Fibroblast of villous mesenchyme (primary cell): ENCODE measurements at places on chromosomes 5 and 9.

DNA sequence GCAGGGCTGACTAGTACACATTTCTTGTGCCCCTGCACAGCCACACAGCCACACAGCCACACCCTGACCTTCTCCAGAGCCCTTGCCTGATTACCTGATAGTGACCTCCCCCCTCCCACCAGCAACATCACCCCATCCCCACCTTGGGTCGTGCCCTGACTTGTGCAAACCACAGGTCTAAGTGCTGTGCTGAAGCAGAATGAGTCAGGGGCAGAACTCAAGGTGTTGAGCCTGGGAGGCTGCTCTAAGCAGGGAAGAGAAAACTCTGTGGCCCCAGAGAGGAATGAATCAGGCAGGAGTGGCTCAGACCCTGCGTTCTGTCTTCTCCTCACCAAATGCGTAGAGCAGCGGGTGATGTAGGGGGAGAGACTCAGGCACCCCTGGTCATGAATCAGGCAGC is 24.3 kb upstream of the FAT2 start:
- no peak for DNase-seq

- DNase-seq = no peak
Measured at GRCh38 chr5:159855476-159856191, 60.6 kb upstream of the ADRA1B start.

DNA sequence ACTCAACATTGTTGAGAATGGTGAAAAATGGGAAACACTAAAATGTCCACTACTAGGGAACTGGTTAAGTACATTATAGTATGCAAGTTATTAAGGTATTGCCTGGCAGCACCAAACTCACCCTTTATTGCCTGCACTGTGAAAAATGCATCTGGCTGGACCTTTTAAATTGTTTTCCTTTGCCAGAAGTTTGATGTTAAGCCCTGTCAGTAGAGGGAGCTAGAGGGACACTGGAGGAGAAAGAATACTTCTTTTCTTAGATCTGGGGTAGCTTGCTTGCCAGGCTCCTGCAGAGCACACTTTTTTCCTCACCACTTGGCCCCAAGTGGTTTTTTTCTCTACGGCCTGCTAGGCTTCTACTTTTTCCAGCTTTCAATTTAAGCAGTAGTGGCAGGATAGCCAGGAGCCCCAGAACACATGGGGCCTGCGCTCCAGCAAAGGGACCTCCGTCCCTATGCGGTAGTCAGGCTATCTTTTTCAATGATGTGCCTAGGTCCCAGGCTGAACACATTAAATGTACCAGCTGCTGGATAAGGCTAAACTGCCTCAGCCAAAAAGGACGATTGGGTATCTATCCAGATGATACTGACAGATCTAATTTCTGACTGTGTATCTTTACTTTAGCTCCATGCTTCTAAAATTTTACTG is 8.0 kb upstream of the HABP4 start:
- peak; percentile 33 for DNase-seq

DNA sequence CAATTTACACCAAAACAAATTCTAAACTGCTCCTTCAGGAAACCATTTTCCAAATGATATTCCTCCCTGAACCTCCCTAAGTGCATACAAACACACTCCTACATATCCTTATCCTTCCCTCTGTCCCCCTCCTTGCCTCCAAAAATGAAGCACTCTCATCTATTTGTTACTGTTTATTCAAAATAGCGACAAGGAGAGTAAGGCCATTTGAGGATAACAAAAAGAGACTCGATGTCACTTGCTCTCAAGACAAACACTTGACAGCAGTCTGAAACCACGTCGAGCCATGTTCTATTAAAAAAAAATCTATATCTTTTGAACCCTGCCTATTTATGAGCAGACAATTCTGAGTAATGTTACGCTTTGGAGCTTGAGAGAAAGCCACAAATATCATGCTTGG is 547.9 kb downstream of the DTWD2 start:
- no peak for DNase-seq

DNA sequence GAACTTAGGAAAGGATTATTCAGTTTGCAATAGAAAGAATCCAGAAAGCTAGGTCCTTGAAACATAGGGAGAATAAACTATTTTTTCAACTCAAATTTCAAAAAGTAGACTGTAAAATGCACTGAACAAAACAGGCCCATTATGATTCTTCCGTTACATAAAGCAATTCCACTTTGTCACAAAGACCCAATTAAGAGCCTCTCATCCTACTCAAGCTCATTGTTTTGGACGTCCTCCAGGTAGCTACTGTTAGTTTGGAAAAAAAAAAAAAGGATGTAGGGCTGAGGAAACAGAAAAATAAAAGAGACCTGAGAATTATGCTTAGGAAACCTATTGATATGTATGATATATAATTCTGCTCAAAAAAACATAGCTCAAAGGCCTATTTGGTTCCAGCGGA is 74.0 kb downstream of the DIRAS2 start:
- DNase-seq = no peak

- no peak for DNase-seq
Measured at GRCh38 chr9:89953824-89954615, 349.2 kb downstream of the GADD45G start.

GRCh38 chr9:272251-273213 is 57.9 kb downstream of the DOCK8 start:
- no peak for DNase-seq

- DNase-seq = peak; percentile 6
Measured at GRCh38 chr9:103731541-103731940, 362.6 kb upstream of the SMC2 start.

DNA sequence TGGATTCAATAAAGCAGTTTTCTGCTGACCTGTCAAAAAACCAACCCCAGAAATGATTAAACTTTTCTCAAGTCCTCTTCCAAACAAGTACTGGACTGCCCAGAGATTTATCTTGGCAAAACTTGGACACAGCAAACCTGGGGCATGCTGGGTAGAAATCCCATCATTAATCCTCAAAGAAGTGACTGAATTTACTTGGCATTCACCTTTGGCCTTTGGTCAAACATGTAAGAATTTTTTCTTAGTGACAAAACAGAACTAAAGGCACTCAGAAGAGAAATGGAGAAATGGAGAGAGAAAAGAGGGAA is 248.6 kb upstream of the NREP start:
- no peak for DNase-seq

DNA sequence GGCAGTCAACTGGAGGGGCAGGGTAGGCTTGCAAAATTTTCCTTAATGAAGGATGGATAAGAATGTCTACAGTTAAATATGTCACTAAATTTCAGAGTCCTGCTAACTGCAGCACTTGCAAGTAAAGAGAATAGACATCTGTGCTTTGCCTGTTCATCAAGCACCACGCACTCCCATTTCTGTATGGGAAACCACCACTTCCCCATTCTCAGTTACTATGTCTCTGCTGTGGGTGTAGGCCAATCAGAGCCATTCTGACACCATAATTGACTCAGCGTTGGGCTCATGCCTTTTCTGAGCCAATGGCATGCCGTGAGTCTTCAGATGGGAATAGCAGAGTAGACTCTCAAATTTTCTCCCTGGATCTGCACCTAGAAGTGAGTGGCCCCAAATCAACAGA is 247.5 kb downstream of the GABRB2 start:
- DNase-seq = no peak

DNA sequence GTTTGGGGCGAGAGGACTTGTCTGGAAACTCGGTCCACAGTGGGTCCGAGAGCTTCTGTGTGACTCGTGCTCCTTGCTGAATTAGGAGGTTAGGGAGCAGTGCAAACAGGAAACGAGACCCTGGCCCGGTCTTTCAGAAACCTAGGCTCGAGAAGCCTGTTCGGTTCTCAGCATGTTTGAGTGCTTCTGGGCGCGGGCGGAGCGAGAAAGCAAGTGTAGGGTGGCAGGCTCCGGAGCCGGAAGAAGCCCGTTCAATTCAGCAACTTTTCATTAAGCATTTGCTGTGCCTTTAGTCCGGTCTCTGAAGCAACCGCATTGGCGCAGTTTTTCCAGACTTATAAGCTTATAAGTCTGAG is 547 bp downstream of the CLTA start:
- DNase-seq = peak; percentile 48

- DNase-seq = no peak
Measured at GRCh38 chr9:36845844-36846243, 188.2 kb downstream of the PAX5 start.

GRCh38 chr5:115985802-115986757 is 23.8 kb downstream of the LVRN start:
- peak; percentile 35 for DNase-seq
